NCI-H1105 (cell line): ENCODE measurements at places on chromosomes 6 and 20.
A peak's percentile ranks its signal among the peaks of the same experiment; 100 is the strongest.

GRCh38 chr6:88982720-88983119 lies 19.3 kb upstream of the RNGTT start:
- peak; percentile 60 for DNase-seq

DNA sequence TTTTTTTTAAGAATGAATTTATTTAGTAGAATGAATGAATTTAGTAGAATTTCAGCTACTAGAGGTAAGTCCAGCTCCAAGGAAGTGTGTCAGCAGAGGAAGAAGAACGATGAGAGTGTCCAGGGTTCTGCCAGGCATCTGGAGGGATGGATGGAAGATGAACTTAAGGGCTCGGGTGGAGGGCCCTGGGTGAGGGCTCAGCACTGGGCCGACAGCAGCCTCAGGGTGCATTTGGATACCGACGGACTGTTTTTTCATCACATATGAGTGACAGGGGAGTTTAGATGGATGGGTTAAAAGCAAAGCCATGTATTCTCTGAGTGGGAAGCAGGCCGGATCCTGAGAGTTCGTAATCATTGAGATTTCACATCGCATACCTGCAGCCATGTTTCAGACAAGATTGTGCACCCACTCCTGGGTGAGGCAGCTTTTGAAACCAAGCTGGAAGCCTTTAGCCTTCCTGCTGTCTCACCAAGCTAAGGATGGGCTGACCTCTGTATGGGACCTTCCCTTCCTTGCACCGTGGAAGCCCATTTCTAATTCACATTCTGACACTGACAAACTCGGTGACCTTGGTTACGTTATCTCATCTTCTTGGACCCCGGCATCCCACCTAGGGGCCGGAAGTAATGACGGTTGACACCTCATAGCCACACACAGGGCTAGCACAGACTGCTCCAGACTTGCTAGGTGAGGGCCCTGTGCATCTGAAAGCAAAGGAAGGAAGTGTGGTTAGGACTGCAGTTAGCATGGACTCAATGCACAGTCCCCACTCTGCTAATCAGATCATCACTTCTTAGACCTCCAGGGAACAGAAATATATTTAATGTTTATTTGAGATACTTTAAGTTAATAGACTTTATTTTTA lies 228.5 kb downstream of the SLC24A3 start:
- DNase-seq: no peak

DNA sequence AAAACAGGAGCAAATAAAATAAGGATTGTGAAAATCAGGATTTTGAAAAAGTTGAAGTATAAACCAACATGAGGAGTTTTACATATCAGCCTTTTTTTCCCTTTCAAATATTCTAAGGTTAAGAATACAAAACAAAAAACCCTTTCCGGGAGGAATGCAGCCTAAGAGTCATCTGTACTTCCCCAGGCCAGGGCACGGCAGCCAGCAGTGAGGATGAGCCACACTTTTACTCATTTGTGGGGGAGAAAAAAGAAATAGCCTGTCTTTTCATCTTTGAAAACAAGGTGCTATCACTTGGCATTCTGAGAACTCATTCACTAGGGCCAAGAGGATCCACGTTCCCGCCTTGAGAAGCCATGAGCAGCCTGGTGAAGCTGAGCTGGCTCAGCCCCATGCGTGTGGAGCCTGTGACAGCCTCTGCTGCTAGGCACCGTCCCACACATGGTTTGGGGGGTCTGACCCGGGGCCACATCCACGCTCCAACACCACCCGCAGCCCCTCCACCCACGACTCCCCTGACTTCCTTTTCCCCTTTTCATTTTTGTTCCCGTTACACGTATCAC lies 11.2 kb downstream of the SLC22A1 start:
- DNase-seq: no peak

GRCh38 chr20:37669062-37669772 lies 24.6 kb upstream of the CTNNBL1 start:
- no peak for DNase-seq

DNA sequence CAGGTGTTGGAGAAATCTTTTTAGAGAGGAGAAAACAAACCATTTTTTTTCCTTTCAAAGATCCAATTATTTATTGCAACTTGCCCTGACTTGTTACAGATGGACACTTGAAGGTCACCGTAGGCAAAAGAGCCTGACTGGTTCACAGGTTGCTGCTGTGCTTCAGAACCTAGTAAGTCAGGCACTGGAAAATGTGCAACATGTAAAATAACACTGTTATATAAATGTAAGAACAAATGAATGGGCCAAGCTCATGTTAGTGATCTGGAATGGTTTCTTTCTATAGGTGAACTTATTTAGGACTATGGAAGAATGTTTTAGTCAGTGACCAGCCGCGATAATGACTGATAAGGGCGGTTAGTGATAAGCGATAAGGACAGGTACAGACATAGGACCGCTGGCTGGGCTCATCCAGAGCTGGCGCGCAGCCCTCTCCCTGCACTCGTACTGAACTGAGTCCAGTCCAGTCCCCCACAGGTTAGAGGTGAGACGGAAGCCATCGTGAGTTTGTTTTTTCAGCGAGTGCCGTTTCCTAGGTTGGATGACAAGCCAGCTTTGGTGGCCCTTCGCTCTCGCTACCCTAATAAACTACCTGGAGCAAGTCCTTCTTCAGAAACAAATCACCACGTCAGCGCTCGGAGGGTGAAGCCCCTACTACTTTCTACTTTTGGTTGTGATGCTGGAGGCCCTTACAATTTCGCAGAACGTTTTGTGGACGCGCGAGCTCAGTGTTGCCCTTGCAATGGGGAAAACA lies 94.4 kb upstream of the PRDM1 start:
- peak; percentile 42 for DNase-seq

DNA sequence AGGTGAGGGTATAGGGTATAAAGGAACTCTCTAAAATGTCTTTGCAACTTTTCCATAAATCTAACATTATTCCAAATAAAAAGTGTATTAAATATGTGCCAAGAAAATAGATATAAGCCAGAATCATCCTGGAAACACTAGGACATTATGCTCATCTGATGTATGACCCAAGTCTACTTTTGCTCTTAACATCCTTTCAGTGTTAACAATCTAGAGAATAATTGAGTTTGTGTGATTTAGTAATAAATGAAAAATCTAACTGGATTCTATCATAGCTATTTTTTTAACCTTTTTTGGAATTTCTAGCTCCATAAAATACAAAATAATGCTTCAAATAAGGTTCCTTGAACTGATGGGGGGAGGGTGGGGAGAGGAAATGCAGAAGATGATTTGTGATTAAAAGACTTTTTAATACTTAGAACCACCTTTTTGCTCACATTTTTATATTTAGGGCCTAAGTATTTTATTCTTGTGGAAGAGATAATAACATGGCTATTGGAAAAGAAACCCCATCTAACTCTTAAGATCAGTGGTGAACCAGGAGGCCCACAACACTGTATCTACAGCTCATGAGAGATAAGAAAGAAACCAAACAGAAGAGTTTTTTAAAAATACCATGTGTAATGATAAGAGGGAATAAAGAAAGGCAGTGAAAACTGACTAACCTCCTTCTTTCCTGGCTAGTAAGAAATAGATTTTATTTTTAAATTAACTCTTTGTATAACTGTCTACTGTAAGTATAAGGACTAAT lies 68.5 kb downstream of the PDSS2 start:
- DNase-seq: no peak

DNA sequence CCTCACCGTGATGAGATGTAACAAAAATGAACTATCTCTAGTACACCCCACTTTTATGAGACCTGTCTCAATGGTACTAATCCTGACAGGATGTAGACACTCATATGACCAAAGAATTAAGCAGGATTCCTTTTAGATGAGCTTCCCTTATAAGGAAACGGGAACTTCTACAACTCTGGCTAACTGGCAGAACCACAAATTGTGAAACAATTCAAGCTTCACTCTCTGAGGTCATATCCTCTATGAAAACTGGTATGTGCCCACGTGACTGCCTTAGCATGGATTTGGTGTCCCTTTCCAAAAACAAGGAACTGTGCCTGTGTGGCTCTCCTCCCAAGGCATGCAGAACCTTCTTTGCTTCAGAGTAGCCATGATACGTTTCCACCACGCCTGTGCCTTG lies 14.1 kb upstream of the CPNE5 start:
- DNase-seq: no peak

DNA sequence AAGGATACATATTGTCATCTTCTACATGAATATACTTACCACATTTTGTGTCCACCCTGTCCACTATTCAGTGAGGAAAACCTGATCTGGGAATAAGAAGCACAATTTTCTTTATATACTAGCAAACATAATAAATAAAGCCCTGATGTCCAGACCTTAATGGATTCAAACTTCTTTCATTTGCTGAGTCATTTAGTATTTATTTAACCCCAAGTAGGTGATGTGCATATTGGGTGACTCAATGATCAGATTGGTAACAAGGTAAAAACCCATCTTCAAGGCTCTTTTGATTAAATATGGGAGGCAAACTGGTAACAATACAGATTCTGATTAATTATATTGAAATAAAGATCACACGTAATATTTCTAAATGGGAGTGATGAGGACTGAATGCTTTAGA lies 1159.8 kb upstream of the EYS start:
- no peak for DNase-seq

DNA sequence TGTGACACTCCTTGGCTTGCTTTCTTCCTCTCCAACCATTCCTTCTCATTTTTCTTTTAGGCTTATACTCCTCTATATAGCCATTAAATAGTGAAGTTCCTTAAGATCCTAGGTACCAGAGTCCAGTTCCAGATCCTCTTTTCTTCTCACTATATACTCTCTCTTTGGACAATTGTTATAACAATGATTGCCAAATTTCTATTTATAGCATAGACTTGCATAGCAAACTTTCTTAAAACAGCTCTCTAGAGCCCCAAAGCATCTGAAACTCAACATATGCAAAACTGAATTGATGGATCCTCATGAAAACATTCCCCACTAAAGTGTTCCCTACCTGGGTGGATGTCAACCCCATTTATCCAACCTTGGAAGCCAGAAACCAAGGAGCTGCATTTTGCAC lies 13.4 kb downstream of the PHIP start:
- DNase-seq: no peak

GRCh38 chr6:98835149-98836024 lies 1.0 kb downstream of the POU3F2 start:
- DNase-seq: peak; percentile 44

DNA sequence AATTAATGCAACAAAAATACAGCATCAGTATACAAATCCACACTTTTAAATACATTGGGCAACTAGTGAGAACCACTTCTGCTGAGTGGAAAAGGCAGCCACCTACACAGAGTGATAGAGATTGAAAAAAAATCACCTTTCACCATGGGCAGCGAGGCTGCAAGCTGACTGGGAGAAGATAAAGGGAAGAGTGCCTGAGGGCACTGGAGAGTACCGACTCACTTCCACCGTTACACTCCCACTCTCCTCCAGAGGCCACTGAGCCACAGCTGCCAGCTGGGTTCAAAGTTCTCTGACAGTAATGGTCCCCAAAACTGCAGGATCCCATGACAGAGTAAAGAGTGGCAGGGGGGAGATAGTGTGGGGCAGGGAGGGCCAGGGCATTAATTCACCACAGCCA lies 24.1 kb downstream of the PXT1 start:
- no peak for DNase-seq

DNA sequence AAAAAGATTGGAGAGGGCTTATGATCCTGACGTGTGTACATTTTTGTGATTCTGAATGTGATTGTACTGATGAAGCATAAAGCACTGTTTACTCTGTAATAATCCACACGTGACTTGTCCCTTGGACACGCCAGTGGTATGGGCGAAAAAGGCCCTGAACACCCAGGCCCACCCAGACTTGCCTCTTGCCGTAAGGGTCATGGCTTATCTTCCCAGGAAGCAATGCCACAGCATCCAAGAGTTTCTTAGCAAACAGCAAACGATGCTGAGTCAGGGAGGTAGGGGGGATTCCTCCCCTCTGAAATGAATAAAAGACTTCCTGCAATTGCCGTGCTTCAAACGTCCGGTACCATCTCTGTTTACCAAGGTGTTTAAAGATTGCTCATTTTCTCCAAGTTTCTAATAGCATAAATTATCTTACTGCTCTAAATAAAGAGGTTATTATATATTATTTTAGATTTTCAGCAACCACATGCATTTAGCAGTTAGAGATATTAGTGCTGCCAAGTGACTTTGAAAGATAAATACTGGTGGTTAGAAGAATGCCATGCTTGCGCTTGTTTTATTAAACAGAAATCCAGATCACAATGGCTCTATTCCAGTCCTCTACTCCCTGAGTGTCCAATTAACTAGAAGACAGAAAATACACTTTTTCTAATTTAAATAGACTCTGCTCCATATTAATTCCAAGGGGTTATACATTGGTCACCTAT lies 212.8 kb upstream of the CST7 start:
- no peak for DNase-seq

- DNase-seq: no peak
Observed at GRCh38 chr20:13613917-13614316, 24.8 kb downstream of the TASP1 start.

- DNase-seq: no peak
Observed at GRCh38 chr6:34912715-34913464, 23.8 kb downstream of the ANKS1A start.

- no peak for DNase-seq
Observed at GRCh38 chr6:109237077-109237985, 142.0 kb downstream of the CEP57L1 start.

DNA sequence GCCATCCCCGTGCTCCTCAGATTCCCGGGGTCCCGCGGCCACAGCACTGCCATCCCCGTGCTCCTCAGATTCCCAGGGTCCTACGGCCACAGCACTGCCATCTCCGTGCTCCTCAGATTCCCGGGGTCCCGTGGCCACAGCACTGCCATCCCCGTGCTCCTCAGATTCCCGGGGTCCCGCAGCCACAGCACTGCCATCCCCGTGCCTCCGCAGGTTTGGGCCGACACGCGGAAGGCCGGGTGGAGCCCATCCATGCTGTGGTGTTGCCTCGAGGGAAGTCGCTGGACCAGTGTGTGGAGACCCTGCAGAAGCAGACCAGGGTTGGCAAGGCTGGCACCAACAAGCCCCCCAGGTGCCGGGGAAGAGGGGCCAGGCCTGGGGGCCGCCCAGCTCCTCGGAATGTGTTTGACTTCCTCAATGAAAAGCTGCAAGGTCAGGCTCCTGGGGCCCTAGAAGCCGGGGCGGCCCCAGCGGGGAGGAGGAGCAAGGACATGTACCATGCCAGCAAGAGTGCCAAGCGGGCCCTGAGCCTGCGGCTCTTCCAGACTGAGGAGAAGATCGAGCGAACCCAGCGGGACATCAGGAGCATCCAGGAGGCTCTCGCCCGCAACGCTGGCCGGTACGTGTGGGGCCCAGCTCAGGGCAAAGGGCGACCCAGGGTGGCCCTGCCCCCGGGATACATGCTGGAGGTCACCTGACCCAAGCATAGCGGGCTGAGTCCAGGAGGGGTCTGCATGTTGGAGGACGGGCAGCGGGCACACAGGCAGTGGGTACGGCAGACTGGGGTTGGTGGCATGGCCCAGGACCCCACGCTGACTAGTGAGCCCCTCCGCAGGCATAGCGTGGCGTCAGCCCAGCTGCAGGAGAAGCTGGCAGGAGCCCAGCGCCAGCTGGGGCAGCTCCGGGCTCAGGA lies 1.3 kb upstream of the LIME1 start:
- no peak for DNase-seq
